ENCODE measurements at places on chromosomes 7 and 10.

- DNase-seq = peak; percentile 5
Measured at GRCh38 chr7:90119178-90119971, 34.9 kb upstream of the STEAP1 start.

DNA sequence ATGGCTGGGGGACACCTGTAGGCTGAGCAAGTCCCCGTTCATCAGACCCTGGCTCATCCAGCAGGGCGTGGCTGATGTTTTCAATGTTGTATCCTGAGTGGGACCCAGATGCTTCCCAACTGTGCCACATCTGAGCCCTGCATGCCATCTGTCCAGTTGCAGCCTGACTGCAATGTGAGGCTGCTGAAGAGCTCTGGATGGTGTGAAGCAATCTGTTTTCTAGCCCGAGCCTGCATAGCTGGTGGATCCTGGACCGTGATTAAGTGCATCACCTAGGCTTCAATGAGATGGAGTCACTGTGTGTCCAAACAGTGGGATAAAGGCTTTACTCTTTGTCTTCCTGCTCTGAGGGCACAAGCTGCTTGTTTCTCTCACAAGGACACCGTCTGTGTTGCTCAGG is 99.8 kb downstream of the TCF7L2 start:
- DNase-seq = no peak

GRCh38 chr10:89563311-89563710 is 27.9 kb upstream of the SLC16A12 start:
- DNase-seq = no peak

GRCh38 chr7:78247910-78248689 is 449.5 kb downstream of the PHTF2 start:
- DNase-seq = no peak

- no peak for DNase-seq
Measured at GRCh38 chr7:117020591-117020973, 67.3 kb downstream of the ST7 start.

DNA sequence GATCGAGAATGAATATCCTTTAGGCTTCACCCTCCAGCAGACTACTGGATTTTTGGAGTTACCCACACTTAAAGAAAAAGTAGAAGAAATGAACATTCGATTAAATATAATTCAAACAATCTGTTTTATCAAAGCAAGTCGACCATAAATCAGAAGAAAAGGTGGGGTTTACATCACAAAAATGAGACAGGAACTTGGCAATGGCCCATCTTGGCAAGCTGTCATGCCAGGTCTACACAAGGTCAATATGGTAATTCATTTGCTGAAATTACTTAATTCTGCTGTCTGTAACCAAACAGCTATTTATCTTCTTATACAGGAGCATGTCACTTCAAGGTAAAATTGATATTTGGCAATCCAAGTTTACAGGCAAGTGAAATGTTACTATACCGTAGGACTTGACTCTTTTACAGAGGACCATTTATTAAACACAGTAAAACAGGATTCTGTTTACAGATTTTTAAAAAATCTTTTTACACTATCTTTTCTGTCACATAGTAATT is 640.6 kb upstream of the NRP1 start:
- DNase-seq = no peak
